ENCODE measurements at places on chromosomes 6 and 20. TPM values are rescaled to one million over a fixed set of nuclear protein-coding genes. Genes with fewer than 3 reads are reported as not detected.

DNA sequence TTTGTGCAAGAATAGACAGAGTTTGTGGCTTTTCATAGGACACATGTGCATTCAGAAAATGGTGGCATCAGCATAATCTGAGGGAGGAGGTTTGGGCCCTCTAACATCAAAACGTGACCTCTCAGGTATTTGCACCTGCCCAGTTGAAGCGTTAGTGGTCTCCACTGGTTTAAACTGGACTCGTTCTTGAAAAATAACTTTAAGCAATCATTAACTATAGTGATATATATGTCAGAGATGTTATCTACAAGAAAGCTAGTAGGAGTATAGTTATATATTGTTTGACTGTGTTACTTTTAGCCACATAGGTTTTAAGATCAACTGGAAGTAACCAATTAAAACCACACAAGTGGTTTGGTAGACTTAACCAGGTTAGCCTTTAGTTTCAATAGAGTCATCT is 607.4 kb downstream of the MAFB start:
- H3K36me3 ChIP-seq: no peaks in the 10 kb centered on the region
- H3K27ac ChIP-seq: no peak overlapping the region
- H3K4me3 ChIP-seq: no peak overlapping the region
- no peaks in the 10 kb centered on the region for H3K4me1 ChIP-seq
- no peak for DNase-seq

DNA sequence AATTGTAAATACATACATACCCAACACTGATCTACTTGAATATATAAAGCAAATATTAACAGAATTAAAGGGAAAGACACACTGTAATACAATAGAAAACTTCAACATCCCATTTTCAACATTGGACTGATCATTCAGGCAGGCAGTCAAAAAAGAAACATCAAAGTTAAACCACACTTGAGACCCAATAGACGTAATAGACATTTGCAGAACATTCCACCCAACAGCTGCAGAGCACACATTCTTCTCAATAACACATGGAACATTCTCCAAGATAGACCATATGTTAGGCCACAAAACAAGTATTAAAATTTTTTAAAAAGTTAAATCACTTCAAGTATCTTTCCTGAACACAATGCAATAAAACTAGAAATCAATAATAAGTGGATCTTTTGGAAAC is 698.2 kb downstream of the COL12A1 start:
- H3K27me3 ChIP-seq: no peaks in the 10 kb centered on the region
- H3K4me3 ChIP-seq: no peak overlapping the region
- no peak for DNase-seq
- no peaks in the 10 kb centered on the region for H3K4me1 ChIP-seq

Gene XKR7
- not detected for total RNA-seq

Gene MATN4
- not detected for total RNA-seq

- no peaks in the 10 kb centered on the region for H3K27me3 ChIP-seq
- no peak for DNase-seq
- peaks cover 5% of the 10 kb centered on the region for H3K36me3 ChIP-seq
Measured at GRCh38 chr20:32680544-32681174, 6.9 kb upstream of the C20orf203 start.

Gene TINAG
- total RNA-seq: not detected

- no peaks in the 10 kb centered on the region for H3K36me3 ChIP-seq
- H3K4me1 ChIP-seq: no peaks in the 10 kb centered on the region
- H3K4me3 ChIP-seq: no peak overlapping the region
Measured at GRCh38 chr6:27575594-27576361, 102.9 kb upstream of the ZNF184 start.

Measured in MCF 10A (cell line).